ENCODE measurements at places on chromosomes 12 and 14.

- DNase-seq, result no peak
These were observed 2.0 kb downstream of the FERMT2 start for GRCh38 chr14:52948836-52949235.

DNA sequence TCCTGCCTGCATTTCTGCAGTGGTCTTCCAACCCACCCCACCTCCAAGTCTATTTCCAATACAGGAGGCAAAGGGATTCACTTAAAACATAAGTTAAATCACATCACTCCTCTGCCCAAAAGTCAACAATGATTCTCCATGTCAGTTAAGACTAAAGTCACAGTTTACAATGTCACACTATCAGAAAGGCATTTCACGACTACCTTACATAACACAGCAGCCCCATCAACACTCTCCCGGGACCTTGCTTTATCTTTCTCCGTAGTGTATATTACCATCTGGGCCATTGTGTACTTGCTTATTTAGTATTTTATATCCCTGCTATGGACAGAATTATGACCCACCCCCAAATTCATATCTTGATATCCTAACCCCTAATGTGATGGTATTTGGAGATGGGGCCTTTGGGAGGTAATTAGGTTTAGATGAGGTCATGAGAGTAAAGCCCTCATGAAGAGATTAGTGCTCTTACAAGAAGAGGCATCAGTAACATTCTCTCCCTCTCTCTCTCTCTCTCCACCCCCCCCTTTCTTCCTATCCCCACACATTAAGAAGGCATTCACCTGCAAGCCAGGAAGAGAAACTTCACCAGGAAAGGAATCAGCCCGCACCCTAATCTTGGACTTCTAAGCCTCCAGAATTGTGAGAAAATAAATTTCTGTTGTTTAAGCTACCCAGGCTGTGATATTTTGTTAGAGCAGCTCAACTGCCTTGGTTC lies 112.7 kb downstream of the GXYLT1 start:
- DNase-seq, result no peak

GRCh38 chr12:119071638-119072231 lies 90.4 kb downstream of the SRRM4 start:
- no peak for DNase-seq

GRCh38 chr14:101813171-101813759 lies 51.8 kb downstream of the PPP2R5C start:
- no peak for DNase-seq

DNA sequence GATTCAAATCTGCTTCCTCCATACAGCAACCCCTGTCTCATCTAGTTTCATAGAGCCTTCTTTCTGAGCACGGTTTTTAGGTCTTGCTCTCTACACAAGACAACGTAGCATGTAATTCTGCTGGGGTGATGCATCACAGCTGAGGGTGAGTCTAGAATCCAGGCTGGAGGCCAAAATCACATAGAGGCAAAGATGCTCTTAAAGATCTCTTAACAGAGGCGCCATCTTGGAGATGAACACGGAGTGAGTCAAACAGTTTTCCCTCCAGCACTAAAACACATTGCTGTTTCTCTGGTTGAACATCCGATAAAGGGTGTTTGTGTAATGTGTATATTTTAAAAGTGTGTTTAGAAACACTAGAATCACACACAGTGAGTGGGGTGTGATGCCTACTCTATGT lies 78.9 kb downstream of the NOS1 start:
- DNase-seq, result no peak

- no peak for DNase-seq
These were observed 87.7 kb downstream of the PTPRB start for GRCh38 chr12:70549340-70550179.

GRCh38 chr12:22348208-22348607 lies 13.7 kb upstream of the ST8SIA1 start:
- no peak for DNase-seq

DNA sequence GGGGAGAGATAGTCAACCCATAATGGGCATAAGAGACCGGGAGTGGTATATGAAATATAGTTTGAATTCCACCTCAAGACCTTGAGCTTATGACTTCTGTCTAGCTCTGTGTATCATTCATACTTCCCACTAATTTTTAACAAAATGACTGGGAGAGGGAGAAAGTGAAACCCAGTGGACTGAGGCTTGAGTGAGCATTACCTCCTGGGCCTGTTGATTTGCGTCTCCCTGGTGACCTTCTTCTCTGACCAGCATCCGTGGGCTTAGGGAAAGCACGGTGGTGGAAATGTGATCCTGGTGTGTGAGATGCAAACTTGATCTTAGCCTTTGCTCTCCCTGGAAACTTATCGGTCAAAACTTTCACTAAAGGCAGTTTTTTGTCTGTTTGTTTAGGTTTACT lies 207.9 kb upstream of the BCL2L14 start:
- DNase-seq, result no peak

DNA sequence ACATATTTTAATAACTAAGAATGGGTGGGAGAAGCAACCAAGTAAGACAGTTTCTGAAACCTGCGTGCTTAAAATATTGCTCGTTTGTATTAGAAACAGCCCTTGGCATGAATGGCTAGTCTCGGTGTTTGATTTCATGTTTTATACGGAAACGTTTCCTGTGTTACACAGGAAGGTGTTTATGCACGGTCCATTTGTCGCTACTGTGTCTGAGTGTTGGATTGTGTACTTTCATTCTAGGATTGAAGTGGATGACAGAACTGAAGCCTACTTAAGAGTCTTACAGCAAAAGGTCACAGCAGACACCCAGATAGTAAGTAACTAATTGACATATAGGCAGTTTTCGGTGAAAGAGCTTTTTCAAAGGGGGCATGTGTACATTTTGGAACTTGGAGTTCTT lies 19.6 kb downstream of the PIWIL1 start:
- no peak for DNase-seq

DNA sequence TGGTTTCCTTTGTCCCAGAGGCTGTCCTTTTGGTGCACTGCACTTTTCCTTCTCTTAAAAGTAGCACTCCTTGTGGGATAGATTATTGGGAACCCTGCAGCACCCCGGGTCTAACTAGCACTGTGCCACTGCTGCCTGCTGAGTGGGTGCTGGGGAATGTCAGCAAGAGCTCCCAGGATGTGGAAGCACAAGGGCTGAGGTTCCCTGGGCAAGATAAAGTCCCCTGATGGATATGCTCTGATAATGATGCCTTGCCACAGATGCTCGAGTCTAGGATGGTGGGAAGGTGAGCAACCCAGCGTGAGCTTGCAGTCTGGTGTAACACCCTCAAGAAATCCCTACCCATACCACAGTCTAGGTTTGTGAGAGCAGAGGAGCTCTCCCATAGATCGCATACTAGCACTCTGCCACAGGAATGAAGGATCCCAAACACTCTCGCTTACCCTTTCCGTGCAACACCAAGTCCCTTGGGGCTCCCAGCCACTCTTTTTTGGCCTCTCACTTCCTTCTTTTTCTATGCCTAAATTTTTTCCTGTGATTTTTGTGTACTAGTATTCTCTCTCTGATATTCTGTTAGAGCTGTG lies 32.6 kb downstream of the USP15 start:
- DNase-seq, result no peak

GRCh38 chr12:122886851-122887818 lies 8.8 kb downstream of the VPS37B start:
- no peak for DNase-seq

DNA sequence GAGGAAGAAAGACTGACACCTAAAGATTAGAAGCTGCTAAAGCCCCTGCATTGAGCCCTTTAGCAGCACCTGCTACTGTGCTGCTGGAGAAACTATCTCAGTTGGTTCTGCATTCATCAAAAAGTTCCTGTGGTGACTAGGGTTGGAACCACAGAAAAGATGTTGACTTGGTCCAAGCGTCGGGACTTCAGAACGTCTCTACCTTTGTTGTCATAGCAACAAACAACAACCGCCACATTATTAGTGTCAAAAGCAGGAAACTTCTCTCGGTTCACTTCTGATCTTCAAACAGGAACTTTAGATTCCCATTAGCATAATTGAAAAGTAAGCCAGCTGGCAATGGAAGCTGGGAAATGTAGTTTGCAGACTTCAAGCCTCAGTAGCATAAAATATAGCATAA lies 368.0 kb downstream of the SEC23A start:
- no peak for DNase-seq

GRCh38 chr12:111084158-111084557 lies 163.8 kb upstream of the MYL2 start:
- no peak for DNase-seq

Measured in bone marrow (tissue), 2 donors.